ENCODE measurements at places on chromosomes 2 and 18. TPM values are rescaled to one million over a fixed set of nuclear protein-coding genes. Genes with fewer than 3 reads are reported as not detected.

Gene UPP2
- 0.28 TPM for total RNA-seq

DNA sequence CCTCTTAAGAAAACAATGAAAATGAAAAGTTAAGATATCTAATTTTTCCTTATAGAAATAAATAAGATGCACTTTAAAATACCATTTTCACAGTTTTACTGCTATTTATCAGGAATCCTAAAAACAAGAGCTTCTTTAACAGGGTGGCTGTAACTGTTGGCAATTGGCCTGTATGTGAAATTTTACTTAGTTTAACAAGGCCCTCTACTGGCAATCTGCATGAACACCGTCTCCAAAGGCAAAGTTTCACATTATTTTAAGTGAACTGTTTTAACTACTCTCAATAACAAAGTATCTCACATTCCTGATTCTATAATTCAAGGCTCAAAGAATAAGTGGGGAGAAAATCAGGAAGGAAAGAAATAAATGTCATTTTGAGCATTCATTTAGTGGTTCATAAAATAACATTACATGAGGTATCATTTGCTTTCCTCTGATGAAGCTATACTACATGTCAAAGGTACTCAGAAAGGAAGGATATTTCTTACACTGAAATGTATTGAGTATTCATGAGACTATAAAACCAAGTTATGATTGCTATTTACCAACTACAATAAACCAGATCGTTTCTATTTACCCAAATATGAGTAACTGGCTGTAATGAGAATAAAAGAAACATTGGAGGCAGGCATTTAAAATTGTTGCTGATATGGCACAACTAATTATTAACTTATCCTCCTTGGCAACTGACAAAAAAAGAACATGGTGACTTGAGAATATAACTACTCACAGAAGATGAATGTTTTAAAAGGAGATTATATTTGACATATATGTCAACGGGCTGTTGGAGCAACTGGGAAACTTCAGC lies 7.0 kb downstream of the NCKAP5 start:
- H3K27me3 ChIP-seq = no peaks in the 10 kb centered on the region
- no peak for DNase-seq
- no peaks in the 10 kb centered on the region for H3K4me1 ChIP-seq
- no peaks in the 10 kb centered on the region for H3K36me3 ChIP-seq

DNA sequence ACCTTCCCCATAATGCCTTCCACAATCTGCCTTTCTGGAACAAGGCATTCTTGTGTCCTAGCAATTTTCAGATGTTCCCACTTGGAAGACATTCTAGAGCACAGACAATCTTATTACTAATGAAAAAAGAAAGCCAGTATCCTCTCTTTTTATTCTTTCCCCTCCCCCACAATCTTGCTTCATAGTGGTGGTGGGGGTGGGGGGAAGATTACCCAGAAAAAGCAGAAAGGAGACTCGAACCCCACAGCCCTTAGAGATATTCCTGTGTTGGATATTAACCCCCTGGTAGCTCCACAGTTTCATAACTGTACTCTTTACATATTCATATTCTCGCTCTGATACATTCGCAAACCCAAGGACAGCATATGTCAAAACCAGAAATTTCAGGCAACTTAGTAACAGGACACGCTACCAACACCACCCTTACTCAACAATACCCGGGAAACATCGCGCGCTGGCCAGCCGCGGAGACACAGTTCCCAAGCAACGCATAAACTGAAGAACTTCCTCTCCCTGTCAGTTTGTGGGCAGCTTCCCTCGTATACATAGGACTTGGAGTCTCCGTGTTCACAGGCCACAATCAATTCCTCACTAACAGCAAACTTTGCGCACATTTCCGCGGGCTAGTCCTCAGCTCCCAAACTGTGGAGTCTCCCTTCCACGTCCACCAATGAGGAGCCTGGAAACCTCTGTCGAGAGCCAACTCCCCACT lies 793 bp downstream of the NR4A2 start:
- no peaks in the 10 kb centered on the region for H3K27me3 ChIP-seq
- peak overlapping the region; percentile 87 for H3K4me3 ChIP-seq
- H3K27ac ChIP-seq = peak overlapping the region; percentile 99
- H3K4me1 ChIP-seq = no peaks in the 10 kb centered on the region
- H3K36me3 ChIP-seq = no peaks in the 10 kb centered on the region

DNA sequence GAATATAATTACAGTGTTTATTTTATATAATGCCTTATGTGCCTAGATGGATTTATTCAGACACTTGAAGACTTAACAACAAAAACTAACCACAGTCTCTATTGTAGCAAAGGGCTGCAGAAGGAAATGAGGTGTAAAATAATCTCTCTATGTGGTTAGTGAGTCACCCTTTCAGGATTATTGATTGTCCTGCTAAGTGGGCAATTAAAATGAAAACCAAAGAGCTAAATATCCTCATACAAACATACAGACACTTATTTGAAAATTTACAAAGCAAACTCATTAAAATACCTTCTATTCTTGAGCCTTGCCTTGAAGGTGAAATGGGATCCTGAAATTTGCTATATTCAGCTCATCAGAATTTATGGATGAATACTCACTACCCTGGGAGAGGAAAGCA lies 27.7 kb upstream of the DCC start:
- no peak overlapping the region for H3K27ac ChIP-seq
- H3K27me3 ChIP-seq = no peaks in the 10 kb centered on the region
- no peaks in the 10 kb centered on the region for H3K4me1 ChIP-seq
- no peak overlapping the region for H3K4me3 ChIP-seq
- no peak for DNase-seq
- H3K36me3 ChIP-seq = no peaks in the 10 kb centered on the region

- no peaks in the 10 kb centered on the region for H3K27me3 ChIP-seq
- no peak overlapping the region for H3K4me3 ChIP-seq
- H3K36me3 ChIP-seq = no peaks in the 10 kb centered on the region
- no peak overlapping the region for H3K27ac ChIP-seq
- DNase-seq = no peak
These were observed 20.8 kb downstream of the EIF2AK3 start for GRCh38 chr2:88606371-88607030.

GRCh38 chr2:15323227-15323626 lies 237.9 kb downstream of the NBAS start:
- H3K4me3 ChIP-seq = no peak overlapping the region
- DNase-seq = no peak
- H3K27ac ChIP-seq = no peak overlapping the region
- H3K36me3 ChIP-seq = no peaks in the 10 kb centered on the region
- H3K27me3 ChIP-seq = no peaks in the 10 kb centered on the region
- H3K4me1 ChIP-seq = no peaks in the 10 kb centered on the region

DNA sequence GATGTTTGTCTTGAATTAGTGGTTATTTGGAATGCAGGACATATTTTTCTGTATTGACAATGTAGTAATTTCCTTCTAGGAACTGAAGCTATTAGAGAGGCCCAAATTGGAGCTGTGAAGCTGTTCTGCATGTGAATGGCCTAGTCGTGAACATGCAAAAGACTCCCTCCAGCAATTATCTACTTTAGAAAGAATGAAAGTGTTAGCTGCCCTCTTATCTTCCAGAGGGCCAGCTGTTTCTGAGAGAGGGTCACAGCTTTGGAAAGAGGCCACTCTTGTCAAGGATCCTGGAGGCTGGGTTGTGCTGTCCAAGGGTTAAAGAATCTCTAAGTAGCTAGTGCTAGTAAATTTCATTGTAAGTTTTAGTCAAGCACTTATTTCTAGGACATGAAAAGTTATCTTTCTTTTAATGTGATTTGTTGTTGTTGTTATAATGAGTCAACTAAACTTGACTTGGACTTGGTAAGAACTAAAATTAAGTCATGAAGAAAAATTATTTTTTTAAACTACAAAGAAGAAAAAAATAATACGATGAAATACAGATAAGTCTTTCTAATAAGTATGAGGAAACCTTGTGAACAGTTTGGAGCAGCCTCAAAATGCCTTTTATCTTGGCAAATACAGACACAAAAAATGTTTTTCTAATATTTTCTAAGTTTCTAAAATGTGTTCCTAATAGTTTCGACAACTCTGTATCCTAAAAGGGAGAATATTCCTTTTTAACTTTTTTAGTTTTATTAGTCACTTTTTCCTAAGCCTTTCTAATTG lies 36.8 kb downstream of the DPP4 start:
- no peak for DNase-seq
- H3K27ac ChIP-seq = peak overlapping the region; percentile 43
- no peaks in the 10 kb centered on the region for H3K27me3 ChIP-seq
